T follicular helper cell (primary cell): ENCODE measurements at places on chromosomes 1 and 21.

- DNase-seq: no peak
Observed at GRCh38 chr21:28704746-28705145, 287.9 kb downstream of the LTN1 start.

DNA sequence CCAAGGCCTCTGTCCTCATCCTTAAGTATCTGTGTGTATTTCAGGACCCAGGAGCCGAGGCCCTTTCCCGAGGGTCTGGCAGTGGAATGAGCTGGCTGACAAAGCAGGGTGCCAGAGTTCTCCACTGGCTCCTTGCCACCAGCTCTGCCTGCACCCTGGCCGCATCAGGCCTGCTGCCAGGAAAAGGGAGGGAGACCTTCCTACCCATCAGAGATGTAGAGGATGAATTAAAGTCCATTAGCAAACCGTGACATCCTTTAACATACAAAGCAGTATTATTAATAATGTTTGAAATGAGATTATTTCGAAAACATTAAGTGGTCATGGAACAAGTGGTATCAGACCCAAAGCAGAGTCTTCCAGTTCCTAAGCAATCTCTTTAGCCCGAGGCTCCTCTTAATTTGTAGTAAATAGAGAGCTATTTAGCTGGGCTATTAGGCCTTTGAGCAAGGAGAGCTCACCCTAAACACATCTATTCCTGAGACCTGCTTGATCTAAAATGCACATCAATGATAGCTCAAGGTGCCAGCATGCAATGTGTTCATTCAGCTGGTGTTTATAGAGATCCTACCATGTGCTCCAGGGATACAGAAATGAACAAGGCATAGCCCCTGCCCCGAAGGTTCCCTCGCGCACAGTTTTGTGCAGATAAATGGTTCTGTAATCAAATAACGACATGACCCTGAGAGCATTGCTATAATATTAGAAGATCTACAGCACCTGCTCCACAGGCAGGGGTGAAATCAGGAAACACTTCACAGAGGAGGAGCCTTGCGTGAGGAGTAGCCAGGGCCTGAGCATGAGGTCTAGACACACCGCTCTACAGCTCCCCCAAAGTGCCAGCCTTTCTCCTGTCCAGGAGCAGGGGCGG lies 44.0 kb downstream of the FAM163A start:
- no peak for DNase-seq

DNA sequence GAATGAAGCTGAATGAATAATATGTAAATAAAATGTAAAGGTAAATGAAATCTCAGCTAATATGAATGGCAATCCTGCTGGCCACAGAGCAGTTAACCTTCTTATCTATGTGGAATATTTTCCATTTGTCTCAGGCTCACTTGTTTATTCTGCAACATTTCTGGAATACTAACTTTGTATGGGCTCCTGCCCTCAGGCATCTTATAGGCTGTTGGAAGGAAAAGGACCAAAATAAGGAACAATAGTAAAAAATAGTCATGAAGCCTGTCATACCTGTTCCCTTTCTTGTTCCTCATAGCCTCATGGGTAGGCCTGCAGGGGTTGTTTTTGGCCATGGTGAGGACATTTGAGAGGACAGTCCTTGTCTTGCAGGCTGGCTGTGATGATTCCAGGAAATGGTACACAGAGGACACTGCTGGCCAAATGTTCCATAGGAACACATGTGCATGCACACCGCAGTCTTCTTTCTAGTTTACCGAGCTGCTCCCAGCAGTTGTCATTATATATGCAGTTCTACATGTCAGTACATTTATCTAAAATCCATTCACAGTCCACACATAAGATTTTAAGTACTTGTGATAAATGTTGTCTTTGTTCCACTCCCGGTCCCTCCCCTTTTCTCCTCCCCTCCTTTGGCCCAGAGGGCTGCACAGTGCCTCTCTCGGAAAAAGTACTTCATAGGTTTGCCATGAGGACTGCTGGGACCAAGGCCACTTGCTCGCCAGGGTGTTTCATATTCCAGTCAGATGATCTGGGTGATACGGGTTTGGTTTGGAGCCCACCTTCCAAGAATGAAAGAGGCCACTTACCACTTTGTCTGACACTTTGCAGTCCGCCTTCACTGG lies 15.2 kb upstream of the KCNQ4 start:
- DNase-seq: no peak

DNA sequence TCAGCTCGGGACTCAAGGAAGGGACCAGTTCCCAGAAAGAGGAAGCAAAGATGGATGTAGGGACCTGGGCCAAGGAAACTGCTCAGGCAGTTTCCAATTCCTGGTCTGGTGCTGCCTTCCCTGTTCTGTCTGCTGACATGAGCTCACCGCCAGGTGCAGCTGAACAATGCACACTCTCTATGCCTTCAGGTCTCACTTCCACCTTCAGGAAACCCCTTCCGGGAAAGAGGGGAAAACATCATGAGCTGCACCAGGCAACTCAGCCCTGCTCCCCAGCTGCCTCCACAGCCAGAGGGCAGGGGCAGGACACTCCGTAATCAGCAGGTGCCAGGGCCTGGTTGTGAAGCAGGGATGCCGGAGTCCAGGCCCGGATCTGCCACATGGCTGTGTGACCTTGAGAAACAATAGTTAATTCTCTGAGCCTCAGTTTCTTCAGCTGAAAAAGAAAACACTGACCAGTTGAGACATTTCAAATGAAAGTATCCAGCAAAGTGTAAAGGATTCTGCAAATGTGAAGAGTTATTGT lies 27.8 kb downstream of the SMIM12 start:
- DNase-seq: no peak

DNA sequence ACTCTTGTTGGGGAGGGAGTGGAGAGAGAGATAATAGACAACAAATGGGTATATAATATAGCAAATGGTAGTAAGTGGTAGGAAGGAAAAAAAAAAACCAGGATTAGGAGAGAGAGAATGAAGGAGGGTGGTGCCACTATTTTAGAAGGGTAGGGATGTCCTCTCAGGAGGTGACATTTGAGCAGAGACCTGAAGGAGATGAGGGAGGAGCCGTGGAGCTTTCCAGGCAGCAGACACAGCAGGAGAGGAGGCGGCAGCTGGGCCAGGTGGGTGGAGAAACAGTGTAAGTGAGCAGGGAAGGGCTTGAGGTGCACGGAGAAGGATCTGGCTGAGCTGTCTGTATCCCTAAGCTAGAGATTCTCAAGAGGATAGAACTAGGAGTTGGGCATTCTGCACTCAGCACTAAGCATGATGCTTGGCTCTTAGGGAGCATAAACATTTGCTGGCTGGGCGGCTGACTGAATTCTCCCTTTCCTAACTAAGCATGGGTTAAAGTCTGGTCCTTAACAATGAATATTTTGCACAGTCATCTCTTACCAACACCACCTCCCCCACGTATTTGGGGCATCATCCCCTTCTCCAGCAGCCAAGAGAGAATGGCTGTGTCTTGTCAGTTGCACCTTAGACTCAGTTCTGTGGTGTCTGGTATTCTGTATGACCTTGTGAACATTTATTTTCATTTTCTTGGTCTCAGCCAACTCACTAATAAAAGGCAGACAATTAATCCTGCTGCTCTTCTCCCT lies 27.6 kb upstream of the SARS1 start:
- DNase-seq: no peak

GRCh38 chr1:244461245-244462071 lies at the start of gene CATSPERE:
Gene CATSPERE (plus strand): TSS chr1:244461273. CDS start chr1:244461430, 157 bp downstream.
- peak; percentile 51 for DNase-seq

DNA sequence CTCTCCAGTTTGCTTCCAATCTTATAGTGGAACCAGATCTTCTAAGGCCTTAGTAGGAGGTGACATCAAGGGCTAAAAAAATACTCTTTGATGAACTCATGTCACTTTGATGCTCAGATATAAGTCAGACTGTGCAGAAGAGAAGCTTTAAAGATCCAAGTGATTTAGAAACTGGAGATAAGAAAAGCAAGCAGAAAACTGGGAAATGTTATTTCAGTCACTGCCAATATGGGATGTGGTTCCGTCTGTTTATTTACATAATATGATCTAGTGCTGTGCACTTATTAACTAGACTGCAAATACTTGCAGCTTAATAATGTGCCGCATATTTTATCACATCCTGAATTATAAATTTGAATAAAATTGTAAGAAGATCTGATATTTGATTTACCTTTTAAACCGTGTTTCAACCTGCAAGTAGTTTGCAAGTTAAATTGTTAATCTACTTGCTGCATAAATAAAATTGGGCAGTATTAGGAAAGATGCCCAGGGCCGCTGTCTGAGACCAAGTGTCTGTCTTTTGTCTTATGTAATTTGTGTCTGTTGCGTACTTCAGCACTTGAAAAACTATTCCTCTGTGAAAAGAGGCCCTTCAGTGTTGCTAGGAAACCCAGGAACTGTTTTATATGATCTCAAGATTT lies 29.6 kb downstream of the CXADR start:
- DNase-seq: no peak

DNA sequence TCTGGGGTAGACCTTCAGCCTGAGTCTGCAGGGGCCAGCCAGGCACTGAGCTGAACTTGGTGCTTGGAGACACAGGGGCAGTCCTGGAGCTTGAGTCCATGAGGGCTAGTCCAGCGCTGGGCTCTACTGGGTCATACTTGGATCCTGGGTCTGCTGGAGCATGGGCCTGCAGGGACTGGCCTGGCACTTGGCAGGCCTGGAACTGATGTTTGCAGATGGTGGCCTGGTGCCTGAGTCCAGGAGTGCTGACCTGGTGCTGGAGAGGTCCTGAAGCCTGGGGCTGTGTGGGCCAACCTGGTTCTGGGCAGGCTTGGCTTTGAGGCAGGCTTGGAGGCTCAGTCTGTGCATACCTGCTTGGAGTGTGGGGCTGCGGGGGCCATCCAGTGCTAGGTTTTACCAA lies 143.4 kb upstream of the DSCAM start:
- no peak for DNase-seq

GRCh38 chr1:89557956-89558355 lies 33.3 kb downstream of the LRRC8B start:
- no peak for DNase-seq

GRCh38 chr1:69315823-69316222 lies 251.9 kb upstream of the LRRC7 start:
- DNase-seq: no peak

DNA sequence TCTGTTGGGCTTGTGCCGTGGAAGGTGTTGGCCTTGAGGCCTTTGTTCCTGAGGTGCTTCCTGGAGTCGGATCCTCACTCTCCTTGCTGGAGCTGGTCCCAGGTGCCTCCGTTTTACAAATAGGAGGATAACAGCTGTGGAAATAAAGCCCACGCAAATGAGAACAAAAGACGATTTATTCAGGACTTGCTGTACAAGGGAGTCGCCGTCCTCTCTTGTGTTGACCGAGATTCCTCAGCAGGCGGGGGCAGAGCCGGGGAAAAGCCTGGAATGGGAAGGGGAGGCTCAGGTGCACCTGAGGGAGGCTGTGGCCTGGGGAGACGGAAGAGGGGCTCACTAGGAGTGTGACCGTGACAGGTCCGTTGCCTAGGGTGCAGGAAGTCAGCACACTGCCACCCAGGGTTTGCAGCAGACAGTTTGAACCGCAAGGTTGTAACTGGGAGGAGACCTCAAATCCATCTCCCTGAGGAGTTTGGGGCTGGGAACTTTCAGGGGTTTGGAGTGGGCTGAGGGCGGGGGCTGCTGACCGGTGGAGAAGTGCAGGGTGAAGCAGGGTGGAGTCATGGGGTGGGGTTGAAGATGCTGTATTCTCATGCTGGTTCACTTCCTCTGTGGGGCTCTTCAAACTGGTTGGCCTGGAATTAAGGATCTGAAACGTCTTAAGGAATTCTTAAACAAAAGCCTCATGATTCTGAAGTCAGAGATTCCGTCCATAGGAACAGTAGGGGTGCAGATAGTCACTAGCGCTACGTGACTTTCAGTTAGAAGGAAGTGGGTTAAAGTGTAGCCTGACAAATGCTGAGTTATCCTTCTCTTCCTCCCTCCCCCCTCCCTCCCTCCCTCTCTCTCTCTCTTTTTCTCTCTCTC lies 2.6 kb upstream of the CSTB start:
- DNase-seq: no peak

DNA sequence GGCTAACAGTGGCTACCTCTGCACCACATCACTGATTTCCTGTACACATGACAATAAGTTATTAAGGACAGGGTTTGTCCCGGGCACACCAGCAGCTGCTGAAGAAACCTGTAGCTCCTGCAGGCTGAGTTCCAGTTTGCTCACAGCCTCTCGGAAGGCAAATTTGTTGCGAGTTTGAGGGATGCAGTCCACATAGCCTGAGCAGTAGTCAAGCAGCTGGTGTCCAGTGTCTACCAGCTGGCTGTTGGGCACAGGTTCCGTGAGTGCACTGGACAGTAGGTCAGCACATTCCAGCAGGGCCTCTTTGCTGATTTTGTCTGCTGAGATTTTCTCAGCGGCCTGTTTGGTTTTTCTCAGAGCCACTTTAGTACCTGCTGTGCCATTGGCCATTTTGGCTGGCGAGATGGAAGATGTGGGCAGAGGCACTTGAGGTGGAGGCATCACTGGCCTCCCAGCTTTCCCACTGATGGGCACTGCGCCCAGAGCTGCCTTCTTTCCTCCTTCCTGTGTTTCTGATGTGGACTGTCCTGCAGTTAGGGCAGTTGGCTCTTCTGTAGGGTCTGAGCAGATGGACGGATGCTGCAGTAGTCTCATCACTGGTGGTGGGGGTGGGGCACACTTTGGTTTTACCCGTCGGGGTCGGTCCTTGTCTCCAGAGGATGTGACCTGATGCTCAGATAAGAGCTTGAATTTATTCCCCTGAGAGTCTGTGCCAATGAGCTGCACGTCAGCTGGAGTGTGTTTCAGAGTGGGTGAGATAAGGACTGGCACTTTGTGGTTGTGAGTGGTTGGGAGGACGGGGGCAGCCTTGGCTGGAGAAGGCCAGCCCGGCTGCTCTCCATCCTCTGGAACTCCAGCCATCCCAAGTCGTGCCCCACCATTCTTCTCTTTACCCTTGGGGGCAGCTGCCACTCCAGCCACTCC lies 26.1 kb downstream of the TOR3A start:
- DNase-seq: no peak

- DNase-seq: no peak
Observed at GRCh38 chr21:36929622-36930021, 36.8 kb downstream of the HLCS start.

GRCh38 chr21:45019076-45019886 lies 55.1 kb upstream of the ADARB1 start:
- DNase-seq: no peak

DNA sequence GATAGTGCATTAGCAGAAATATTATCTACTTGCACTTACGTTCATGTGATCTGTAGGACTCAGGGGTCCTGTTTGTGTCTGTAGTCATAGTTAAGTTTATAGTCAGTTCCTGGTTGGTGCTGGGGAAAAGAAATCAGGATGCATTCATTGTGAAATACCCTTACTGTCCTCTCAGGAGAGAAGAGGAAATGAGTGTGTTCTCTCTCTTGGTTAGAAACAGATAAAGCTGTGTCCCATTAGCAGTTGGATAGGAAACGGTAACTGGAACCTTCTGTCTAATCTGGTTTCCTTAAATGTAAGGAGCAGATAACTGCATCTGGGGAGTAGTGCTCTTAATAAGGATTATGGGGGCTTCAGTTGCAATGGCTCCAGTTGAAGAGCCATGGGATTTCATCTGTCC lies 8.9 kb downstream of the SDCCAG8 start:
- DNase-seq: no peak

DNA sequence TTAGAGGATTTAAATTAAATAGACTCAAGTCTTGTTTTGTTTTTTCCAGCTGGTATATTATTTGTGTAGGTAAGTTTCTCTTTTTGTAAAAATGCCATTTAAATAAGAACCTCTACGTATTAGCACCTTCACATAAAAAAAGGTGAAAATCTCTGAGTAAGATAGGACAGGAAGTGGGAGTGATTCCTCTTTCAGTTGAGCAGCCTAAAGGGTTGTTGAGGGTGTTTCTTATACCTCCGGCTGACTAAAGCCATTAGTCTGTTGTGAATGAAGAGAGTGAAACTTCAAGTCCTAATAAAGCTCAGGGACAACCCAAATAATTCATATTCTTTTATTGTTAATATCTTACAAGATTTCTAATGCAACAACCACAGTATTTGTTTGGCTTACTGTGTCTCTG lies 188.7 kb downstream of the CHRM3 start:
- no peak for DNase-seq

GRCh38 chr1:63946866-63947491 lies 173.2 kb downstream of the ROR1 start:
- DNase-seq: no peak
